ENCODE measurements at places on chromosomes 3 and 15. TPM values are rescaled to one million over a fixed set of nuclear protein-coding genes. Genes with fewer than 3 reads are reported as not detected.

Gene COL6A5
- not detected for total RNA-seq

Gene PRR23B
- total RNA-seq, result not detected

- no peak for DNase-seq
Measured at GRCh38 chr3:106482451-106482850, 613.6 kb upstream of the CBLB start.

Gene DGKG
- 4.8 TPM for total RNA-seq

GRCh38 chr15:42523331-42523730, 25.3 kb downstream of the LRRC57 start:
- DNase-seq, result no peak

Gene LRRC31
- total RNA-seq, result not detected

Gene CPN2
- not detected for total RNA-seq

DNA sequence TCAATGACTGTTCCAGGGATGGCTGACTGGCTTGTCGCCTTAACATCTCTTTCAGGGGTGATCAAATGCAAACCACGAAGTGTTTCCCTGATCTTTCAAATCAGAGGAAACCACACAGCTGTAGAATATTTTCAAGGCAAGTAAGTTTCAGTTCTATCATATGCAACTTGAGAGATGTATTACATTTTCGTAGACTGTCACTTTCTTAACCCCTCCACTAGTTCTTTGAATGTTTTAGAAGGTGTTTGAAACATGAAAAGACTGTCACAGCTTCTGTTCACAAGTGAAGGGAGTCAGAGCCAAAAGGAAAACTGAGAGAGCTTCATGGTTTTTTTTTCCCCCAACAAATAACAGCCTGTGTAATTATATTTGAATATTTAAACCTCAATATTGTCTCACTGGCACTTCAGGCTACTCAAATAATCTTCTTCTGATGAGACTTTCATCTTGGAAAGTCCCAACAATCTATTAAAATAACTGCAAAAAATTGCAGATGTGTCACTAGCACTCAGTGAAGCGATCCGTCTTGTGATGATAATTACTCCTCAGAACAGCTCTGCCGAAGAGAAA, 25.9 kb upstream of the CAPN7 start:
- no peak for DNase-seq

GRCh38 chr3:123740391-123740822, 143.7 kb downstream of the MYLK start:
- DNase-seq, result no peak

DNA sequence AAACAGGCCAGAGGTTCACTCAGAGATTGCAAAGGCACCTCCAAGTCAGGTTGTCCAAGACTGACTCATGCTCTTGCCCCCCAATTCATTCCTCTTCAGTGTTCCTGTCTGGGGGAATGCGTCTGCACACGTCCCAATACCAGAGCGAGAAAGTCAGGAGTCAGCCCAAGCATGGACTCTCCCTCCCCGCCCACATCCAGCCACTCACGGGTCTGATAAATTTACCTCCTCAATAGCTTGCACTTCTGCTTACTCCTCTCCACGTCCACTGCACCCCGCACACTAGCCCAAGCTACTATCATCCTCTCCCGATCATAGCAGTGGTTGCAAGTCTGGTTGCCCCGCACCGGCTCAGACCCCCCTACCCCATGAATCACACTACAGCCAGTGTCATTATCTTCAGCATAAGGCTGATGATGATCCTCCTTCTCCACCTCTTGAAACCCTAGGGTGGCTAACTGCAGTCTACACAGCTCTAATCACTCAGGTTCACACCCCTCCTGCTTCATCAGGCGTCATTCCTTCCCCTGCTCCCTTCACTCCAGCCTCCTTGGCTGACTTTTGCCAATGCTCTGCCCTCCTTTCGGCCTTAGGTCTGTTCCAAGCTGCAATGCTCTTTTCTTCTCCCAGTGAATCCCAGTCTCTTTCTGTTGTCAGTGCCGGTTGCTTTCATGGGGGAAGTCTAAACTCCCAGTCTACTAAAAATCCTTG, 27.6 kb upstream of the MYO1E start:
- DNase-seq, result no peak

DNA sequence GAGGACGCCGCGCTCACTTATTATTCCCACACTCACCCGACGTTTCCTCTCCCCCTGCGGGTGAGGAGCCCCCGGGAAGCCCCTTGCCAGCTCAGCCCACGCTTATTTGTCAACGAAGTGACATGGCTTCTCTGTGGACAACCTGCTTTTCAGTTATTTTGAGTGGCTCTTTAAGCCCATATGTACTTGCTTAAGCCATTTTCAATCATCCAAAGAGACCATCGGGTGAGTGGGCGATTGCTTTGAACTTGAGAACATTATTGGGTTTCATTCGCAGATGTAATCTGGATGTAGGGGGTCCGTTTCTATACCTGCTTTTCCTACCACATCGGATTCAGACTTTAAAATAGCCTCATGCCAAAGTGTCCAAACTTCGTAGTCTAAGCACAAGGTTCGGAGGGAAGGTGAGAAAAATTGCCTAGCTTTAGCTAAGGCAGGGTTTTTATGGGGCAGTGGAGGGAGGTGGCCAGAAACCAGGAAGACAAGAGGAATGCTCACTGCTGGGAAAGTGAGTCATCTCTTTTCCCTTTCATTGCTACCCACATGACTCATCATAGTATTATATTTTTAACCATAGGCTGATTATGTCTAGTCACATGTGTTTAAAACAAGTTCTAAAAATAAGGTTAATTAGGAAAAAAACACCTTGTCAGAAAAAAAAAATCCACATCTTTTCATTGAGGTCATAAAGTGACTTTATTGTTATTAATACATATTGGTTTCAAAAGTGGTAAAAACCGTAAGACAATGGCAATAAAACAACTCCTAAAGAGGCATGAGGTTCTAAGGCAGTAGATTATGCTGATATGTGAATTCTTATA, 773.1 kb upstream of the NR2F2 start:
- peak; percentile 83 for DNase-seq

Gene PLSCR5
- total RNA-seq, result not detected

DNA sequence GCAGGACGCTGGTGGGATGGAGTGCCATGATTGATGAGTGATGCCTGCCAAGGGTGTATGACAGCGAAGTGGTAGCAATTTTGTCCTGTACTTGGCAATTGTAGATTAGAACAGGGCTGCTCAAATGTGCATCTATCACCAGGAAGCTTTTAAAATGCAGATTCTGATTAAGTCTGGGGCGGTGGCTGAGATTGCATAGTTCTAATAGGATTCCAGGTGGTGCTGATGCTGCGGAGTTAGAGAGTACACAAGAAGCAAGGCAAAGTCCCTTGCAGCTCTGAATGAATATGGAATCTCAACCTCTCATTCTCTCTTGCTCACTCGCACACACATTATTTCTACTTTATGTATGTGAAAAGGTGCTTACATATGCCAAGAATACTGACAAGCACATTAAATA, 670.4 kb downstream of the FHIT start:
- DNase-seq, result no peak

DNA sequence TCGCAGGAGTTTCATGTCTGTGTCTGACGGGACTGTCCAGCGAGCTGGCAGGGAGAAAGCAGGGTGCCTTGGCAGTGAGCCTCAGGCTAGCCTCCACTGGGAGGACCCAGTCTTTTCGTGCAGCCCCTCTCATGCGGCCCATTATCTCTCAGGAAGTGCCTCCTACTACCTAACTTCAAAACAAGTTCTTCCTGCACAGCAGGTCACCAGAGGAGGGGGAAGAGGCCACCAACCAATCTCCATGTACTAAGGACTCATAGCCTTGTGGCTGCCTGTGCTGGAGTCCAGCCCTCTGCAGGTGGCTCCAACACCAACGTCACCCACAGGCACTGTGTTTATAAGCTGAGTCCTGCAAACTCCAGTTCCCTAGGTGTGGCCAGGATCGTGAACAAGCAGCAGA, 4.8 kb downstream of the VIPR1 start:
- DNase-seq, result no peak

- DNase-seq, result no peak
Measured at GRCh38 chr15:91498046-91498748, 355.3 kb upstream of the SLCO3A1 start.

- DNase-seq, result no peak
Measured at GRCh38 chr15:33028495-33028894, 166.0 kb downstream of the FMN1 start.

DNA sequence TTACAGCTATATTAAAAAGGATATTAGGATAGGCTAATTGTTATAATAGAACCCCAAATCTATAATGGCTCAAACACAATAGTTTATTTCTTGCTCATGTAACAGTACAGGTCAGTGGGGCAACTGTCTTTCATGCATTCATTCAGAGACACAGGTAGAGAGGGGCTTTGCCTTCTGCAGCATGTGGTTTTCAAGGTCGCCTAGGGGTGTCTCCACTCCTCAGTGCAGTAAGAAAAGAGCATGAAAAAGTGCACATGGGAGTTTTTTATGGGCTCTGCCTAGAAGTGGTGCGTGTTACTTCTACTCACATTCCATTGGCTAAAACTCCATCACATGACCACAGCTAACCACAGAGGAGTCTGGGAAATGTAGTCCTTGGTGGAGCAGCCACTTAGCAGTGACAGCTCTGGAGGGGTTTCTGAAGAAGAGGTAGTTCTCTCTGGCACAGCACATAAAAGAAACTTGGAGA, 1.8 kb downstream of the ZBTB38 start:
- DNase-seq, result peak; percentile 91

Gene DPH6
- total RNA-seq, result 18.2 TPM

GRCh38 chr3:22632536-22632935, 570.6 kb upstream of the UBE2E2 start:
- no peak for DNase-seq

DNA sequence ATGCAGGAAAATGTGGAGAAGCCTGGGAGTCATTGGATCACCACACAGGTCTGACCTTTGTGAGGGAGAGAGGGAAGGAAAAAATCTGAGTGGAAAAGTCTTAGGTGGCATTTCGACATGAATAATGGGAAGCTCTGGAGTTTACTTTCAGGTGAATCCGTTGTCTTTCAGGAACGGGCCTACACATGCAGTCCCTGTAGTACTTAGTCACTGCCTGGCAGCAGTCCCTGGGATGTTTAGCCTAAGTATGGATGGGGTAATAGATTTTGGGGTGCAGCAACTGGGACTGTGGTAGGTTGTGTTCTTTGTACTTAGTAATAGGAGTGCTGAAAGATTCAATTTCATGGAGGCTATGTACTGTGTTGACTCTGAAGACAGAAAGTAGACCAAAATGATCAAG, 227.5 kb upstream of the EPHA3 start:
- DNase-seq, result no peak

GRCh38 chr3:123289391-123290106, 87.8 kb downstream of the SEC22A start:
- DNase-seq, result no peak

GRCh38 chr3:152230370-152230769, 38.4 kb upstream of the MBNL1 start:
- no peak for DNase-seq

DNA sequence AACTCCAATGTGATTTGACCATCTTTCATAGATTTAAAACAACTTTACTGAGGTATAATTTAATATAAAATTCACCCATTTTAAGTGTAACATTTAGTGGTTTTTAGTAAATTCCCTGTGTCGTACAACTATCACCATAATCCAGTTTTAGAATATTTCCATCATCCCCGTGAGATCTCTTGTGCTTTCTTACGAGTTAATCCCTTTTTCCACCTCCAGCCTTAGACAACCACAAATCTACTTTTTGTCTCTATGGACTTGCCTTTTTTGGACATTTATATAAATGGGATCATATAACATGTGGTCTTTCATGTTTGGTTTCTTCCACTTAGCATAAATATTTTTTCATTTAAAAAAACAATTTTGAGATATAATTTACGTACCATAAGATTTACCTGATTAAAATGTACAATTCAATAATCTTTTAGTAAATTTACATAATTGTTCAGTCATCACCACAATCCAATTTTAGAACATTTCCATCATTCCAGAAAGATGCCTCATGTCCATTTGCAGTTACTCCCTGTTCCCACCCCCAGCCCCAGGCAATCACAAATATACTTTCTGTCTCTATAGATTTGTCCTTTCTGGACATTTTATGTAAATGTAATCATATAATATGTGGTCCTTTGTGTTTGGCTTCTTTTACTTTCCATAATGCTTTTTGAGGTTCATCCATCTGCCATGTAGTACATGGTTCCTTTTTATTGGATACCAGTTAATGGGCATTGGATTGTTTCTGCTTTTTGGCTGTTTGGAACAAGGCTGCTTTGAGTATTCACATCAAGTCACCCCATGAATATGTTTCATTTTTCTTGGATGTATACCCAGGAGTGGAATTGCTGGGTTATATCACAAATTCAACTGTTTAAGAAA, 3.1 kb downstream of the OXSR1 start:
- DNase-seq, result no peak

DNA sequence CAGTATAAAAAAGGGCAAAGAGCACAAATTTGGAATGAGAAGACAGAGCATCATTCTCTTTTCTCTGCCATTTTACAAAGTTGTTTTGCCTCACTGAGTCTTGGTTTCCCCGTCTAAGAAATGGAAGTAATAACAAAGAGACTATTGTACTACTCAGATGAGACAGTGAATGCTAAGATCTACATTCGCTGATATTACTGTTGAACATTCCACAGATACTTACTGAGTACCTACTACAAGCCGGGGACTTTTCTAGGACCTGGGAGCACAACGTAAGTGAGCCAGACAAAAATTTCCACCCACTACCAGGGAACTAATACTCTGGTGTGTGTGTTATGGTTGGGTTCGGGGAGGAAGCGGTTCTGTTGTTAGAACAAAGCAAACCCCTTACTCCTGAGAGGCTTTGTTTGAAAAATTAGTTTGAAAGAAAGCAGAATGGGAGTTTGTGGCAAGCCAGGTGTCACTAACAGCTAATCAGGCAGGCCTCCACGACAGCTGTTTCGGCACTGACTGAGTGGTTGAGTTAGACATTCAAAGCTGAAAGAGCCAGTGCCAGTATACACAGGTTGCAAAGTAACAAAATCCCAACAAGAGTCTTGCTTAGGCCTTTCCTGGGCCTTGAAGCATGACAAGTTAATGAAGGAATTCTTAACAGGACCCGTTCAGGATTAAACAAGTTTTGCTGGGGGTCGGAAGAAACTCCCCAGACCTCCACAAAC, 458.3 kb downstream of the EDEM1 start:
- no peak for DNase-seq

GRCh38 chr15:69794645-69795469, 302.9 kb downstream of the TLE3 start:
- peak; percentile 4 for DNase-seq

Gene MAGEL2
- not detected for total RNA-seq

Gene STRC
- 0.91 TPM for total RNA-seq

Gene DNAH1
- 5.5 TPM for total RNA-seq

- DNase-seq, result no peak
Measured at GRCh38 chr15:99132122-99132521, 27.2 kb downstream of the SYNM start.
